Sciatic nerve (tissue), 2 donors: ENCODE measurements at places on chromosomes 16 and 17.

GRCh38 chr16:1082952-1083675 is 10.6 kb downstream of the SSTR5 start:
- no peak for DNase-seq

DNA sequence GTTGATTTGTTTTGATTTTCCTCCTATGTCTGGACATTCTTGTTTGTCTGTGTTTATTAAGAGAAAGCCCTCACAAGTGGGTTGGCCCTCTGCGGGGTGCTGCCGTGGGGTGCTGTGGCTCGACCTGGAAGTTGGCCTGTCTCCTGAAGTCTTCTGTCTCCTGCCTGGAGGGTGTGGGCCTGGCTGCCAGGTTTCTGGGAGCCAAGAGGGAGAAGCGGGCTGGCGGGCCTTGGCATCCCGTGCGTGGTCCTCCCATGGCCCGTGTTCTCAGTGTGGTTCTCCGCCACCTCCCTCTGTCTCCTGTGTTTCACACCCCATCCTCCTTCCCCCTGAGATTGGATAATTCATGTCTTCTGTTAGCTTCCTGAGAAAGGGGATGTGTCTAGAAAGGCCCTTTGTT is 69.6 kb downstream of the RNF213 start:
- no peak for DNase-seq

DNA sequence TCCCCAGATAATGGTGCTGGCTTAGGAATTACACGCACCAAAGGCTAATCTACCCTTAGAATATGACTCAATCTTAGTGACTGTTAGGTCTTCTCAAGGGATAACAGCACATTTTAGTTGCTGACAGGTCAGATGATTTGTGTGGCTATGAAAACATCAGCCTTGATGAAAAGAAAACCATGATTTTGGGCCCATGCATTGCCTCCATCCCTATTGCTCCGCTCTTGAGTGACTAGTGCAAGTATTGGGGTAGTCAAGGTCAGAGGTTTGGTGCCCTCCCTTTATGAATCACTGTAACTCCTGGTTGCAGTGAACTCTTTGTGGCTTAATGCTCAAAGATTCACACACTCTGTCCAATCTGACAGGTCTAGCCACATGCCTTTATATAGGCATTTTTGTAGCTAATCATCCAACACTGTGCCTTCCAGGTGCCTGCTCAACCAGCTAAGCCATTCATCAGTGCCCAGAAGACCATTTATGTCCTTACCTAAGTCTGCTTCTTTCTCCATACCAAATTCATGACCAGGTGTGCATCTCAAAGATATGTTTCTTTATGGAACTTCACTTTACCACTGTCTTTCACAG is 251.6 kb downstream of the KCNJ2 start:
- DNase-seq: no peak

DNA sequence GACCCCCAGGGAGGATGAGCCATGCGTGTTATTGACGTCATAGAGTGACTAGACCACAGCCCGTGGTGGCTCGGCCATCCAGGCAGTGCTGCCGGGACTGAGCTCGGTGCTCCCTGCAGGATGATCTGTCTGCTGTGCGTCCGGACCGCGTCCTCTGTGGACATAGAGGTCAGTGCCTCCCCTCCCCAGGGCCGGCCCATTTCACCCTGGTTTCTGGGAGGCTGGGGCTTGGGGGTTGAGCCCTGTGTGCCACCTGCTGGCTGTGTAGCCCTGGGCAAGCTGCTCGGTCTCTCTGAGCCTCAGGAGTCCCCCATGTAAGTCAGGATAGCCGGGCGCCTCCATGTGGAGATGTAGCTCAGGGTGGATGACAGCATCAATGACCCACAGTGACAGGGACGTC is 8.3 kb downstream of the TSC2 start:
- DNase-seq: no peak

- no peak for DNase-seq
Observed at GRCh38 chr17:37888881-37889280, 35.3 kb upstream of the TBC1D3K start.

- peak; percentile 32 for DNase-seq
Observed at GRCh38 chr16:12082226-12082887, 105.8 kb downstream of the SNX29 start.

DNA sequence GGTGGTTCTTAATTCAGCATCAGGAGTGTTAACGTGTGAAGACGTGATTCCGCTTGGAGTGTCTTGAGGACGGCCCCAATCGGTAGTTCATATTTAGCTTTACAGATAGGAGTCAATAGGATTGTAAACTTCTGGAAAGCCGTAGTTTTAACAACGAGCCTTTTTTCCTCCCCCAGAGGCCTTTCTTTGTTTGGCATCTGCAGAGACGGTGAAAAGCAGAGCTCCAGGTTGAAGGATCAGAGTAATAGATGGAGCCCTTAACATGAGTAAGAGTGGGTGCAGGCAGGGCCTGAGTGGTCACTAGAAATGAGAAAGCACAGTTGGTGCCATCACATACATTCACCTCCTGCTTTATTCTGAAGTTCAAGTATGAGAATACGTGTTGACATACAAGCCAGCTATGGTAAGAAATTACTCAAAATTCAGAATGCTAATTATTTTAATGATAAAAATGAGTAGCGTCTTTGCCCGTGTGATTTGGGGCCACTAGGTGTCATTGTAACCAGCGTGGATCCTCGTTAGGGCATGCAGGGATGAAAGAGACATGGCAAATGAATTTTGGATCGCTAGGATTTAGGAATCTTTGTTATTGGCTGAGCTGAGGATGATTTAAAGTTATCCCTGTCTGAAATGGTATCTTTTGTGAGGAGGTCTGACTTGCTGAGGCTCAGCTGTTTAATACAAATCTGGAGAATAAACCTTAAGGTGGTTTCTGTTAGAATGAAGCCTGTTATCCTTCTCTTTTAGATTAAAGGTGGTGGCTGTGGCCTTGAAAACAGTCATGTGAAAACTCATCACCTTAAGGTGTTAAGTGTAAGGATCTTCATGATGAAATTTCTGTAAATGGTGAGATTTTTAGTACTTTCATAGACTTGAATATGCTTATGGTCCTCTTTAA is 18.6 kb downstream of the PRCD start:
- no peak for DNase-seq
